ENCODE measurements at places on chromosomes 11 and 22.

DNA sequence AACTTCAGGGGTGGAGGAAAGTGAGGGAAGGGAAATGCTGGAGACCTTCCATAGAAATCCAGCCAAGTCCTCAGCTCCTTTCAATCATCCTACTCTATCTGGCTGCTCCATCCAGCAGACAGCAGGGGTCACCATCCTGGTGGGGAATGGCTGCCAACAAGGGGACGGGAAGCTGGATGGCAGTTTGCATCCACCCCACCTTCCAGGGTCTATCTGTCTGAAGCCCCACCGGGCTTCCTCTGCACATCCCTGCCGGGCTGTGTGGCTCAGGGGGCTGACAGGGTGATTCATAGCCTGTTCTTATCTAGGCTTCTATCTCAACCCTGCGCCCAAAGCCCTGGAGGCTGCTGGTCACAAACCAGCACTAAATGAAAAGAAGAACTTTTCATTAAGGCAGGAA lies 1.1 kb downstream of the SYTL2 start:
- DNase-seq = peak; percentile 9

- peak; percentile 63 for DNase-seq
Measured at GRCh38 chr22:23219822-23220484, 39.6 kb downstream of the BCR start.

GRCh38 chr11:72792437-72793021 lies 1.3 kb downstream of the STARD10 start:
- DNase-seq = no peak

DNA sequence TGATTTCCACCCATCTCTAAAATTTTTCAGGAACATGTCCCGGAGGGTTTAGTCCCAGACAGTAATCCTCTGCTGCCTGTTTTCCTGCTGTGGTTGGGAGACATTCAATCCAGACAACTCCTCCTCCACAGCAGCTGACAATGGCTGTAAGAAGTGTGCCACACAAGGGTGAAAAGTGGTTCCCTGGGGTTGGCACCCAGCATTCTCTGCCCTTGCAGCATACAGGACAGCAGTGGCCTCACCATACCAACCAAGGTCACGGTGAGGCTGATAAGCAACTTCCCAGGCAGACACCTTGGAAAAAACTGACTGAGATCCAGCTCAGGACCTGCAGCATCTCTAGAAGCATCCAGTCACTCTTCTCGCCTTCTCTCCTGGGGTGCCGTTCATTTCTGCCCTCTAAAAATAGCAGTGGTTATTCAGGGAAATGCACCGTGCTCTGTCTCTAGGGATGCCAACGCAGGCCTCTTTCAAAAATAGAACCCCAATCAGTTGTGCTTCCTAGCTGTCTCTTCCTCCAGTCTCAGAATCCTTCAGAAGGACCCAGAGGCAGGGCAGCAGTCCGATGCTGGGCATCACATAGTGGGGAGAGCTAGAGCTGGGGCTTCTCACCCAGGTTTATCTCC lies 241.0 kb downstream of the TENM4 start:
- no peak for DNase-seq

GRCh38 chr22:40635043-40635939 lies 1.2 kb downstream of the MRTFA start:
- DNase-seq = no peak

DNA sequence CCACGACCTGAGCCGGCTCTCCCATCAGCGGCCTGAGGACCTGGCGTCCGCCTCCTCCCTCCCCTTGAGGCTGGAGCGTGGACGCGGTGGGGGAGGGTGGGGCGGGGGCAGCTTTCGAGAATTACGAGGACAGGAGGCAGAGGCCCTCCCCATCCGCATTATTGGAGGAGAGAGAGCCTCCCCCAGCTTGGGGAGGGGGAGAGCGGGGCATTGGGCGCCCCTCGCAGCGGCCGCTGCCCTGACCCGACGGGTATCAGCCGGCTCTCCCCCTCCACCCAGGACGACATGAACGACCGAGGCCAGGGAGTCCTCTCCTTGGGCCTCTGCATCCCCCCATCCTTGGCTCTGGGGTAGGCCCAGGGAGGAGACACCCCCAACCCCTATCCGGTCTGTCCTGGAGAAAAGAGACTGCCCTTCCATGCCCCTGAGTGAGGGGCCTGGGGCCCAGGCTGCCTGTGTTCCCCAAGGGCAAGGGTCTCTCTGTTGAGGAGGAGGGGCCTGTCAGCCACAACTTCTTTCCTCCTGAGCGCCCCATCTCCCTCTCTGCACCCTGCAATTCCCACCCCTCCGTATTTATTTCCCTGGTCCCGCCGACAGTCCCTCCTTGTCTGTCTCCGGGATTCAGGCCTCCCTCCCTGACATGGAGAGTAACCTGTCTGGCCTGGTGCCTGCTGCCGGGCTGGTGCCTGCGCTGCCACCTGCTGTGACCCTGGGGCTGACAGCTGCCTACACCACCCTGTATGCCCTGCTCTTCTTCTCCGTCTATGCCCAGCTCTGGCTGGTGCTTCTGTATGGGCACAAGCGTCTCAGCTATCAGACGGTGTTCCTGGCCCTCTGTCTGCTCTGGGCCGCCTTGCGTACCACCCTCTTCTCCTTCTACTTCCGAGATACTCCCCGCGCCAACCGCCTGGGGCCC lies 495 bp downstream of the GPR137 start:
- no peak for DNase-seq

GRCh38 chr11:59842316-59842715 lies 3.0 kb downstream of the CBLIF start:
- no peak for DNase-seq

- no peak for DNase-seq
Measured at GRCh38 chr11:44828296-44828695, 101.5 kb downstream of the TSPAN18 start.

DNA sequence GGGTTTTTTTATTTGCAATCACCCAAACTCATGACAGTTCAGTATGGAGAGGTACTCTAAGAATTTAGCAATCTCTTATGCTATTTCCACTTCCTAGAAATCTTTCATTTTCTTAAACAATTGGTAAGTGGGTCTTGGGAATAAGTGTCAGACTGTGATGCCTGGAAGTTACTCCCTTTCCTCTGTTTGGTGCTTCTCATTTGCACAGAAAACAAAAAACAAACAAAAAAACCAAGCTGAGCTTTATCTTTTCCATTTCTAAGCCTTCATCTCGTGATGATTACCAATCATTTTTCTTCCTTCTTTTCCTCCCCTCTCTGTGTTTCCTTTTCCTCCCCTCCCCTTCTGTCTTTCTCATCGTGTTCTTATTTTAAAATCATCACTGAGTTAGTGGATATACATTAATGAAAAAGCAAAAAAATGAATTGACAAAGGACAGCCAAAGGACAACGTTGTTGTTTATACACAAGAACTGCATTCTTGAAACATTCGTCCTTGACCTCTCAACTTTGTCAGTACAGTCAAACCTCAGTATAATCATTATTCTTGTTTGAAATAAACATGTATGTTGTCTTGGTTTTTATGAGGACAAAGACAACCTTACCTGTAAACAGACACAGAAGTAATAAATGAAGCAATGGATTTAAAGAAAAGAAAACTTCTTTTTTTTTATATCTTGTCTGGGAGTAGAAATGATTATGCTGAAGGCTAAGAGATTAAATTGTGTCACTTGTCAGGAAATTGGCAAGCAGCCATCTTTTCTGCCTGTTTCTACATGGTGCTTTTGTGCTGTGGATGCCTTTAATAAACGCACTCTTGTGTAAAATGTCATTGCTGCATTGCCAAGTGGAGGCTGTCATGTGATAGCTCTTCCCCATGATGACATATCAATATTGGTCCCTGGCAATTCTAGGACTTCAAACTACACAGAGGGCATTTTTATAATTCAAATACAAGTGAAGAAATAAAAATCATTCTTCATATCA lies 803.2 kb upstream of the CCDC90B start:
- DNase-seq = no peak

DNA sequence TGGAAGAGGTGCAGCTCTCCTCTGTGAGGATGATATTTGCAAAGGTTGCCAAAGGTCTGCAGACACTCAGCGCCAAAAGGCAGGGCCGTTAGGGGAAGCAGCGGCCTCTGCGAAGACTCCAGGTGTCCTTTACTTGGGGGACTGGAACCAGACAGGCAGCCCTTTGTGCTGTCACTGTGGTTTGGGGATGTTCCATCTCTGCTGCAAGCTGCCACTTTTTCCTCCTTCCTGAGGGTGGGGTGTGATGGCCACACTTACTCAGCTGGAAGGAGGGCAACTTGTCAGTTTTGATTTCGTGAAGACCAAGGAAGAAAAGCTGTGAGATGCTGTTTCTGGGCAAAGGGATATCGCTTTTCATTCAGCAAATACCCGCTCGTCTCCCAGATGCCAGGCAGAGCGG lies 96.5 kb upstream of the PRR5 start:
- no peak for DNase-seq

- DNase-seq = no peak
Measured at GRCh38 chr11:8354622-8355415, 91.1 kb upstream of the LMO1 start.

DNA sequence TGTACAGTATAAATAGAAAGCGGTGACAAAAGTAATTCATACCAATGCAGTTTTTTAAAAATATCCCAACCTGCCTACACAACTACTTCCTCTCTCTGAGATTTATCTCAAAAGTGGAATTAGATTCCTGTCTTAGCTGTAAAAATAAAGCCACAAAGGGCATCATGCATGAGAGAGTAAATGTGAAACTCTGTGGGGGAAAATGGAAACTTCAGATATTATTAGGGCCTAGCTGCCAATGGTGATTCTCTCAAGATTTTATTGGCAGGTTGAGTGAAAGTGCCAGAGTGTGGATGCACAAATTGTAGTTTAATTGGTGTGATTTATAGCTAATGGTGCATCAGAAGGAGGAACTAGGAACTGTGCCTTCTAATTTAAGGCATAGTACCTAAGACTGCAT lies 356.9 kb upstream of the CCDC90B start:
- no peak for DNase-seq

DNA sequence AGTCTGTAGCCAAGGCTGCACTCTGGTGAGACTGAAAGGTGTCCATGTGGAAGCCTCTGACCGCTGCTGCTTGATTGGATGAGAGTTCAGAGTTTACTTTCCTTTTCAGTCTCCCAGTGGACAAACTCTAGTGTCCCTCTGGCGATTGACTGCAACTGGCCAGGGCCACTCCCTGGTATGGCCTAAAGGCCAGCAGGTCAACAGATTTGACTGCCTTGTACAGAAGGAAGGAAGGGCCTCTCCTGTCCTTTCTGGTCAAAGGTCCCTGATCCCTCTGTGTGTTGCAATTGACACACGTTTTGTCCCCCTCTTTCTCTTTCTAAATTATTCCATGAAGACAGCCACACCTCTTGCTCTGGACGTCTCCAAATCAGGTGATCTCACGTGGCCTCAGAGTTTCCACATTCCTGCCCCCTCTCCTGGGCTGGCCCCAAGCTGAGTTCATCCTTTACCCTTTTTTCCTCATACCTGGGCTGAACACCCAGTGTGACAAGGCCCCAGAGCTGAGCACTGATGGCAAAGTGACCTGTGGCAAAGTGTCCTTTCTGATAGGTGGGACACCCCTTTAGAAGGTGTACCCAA lies 18.7 kb upstream of the FBLN1 start:
- no peak for DNase-seq

DNA sequence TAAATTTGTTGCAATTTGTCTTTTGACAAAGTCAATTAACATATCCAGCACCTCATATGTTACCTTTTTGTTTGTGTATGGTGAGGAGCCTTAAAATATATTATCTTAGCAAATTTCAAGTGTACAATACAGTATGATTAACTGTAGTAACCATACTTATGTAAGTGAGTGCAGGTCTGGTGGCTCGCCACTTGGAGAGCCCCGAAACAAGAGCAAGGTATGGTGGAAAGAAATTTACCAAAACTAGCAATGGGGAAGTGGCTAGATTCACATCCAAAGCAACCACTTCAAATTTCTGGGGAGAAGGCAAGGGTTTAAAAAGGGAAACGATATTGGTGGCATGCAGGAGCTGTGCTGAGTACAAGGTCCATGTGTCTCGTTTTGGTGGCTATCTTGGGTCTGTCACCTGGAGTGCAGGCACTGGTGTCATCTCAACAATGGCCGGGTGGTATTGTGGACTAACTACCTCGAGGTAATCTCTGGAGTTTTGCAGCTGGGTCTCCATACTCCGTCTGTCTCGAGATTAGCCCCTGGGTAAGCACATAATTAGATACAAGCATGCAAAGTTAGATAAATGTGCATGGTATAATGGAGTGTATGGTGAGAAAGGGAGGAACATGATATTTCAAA lies 8.2 kb upstream of the FNBP4 start:
- no peak for DNase-seq

DNA sequence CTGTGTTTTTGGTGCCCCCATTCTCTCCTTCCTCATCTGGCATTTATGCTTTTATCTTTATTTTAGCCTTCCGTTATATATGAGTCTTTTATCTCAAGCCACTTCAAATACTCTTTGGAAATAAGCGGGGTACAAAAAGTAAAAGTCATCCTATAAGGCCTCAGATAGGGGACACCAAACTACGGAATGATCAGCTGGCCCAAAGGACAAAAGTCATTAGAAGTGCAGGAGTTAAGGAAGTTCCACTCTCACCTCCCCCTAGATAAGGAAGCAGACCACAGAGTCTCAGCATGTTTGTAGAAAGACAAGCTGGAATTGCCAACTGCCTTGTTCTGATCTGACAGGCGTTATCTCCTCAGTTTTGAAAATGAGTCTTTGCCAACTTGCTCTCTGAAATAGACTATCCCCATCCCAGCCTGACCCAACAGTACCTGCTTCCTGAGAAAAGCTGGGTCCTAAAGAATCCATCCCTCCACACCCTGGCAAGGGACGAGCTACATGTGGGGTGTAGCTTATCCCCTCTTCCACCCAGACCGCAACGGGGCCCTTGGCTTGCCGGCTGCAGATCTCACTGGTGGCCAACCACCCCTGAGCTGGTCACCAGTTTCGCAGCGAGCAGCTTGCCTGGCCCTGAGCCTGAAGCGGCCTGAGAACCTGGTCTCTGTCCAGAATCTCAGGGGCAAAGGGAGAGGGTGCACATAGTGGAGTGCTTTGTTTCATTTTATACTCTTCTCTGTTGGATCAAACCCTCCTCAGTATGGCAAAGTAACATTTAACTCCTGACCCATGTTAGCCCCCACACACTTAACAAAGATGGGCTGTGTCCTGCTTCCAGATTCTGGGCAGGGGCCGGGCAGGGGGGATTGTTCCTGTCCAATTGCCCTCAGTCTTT lies 13.8 kb downstream of the FADS2 start:
- DNase-seq = no peak

- DNase-seq = no peak
Measured at GRCh38 chr11:76456571-76456970, 11.8 kb downstream of the EMSY start.

GRCh38 chr11:109783840-109784239 lies 309.4 kb upstream of the ZC3H12C start:
- no peak for DNase-seq

GRCh38 chr11:78381865-78382264 lies 35.8 kb downstream of the GAB2 start:
- no peak for DNase-seq

GRCh38 chr11:123238297-123238696 lies 43.2 kb upstream of the CLMP start:
- DNase-seq = no peak

GRCh38 chr11:36532941-36533601 lies 23.0 kb upstream of the TRAF6 start:
- no peak for DNase-seq

DNA sequence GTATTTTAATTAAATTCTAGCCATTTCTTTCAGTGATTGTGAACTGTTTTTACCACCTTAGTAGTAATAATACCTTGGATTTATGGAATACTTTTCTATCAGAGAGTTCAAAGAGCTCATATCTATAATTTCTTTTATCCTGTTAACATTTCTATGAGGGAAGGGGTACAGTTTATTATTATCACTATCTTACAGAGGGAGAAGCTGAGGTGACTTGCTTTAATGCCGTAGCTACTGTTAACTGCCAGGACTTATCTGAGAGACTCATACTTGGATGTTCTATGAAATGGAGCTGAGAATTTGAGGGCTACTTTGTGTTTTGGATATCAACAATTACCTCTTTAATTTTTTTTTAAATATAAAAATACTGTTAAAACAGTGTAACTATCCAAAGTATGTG lies 3.3 kb downstream of the REXO2 start:
- no peak for DNase-seq

All from stimulated activated CD4-positive, alpha-beta T cell treated with anti-CD3 and anti-CD28 coated beads, Interleukin-2, amount 100 ng/mL, for 24 hours (primary cell).